Urinary bladder (tissue), 4 donors: ENCODE measurements at places on chromosomes 2 and 18. TPM values are rescaled to one million over a fixed set of nuclear protein-coding genes. Genes with fewer than 3 reads are reported as not detected.

- DNase-seq = no peak
These were observed 43.0 kb upstream of the ITGB6 start for GRCh38 chr2:160242893-160243564.

GRCh38 chr2:218257390-218257981 lies 3.3 kb upstream of the GPBAR1 start:
- no peak for DNase-seq

DNA sequence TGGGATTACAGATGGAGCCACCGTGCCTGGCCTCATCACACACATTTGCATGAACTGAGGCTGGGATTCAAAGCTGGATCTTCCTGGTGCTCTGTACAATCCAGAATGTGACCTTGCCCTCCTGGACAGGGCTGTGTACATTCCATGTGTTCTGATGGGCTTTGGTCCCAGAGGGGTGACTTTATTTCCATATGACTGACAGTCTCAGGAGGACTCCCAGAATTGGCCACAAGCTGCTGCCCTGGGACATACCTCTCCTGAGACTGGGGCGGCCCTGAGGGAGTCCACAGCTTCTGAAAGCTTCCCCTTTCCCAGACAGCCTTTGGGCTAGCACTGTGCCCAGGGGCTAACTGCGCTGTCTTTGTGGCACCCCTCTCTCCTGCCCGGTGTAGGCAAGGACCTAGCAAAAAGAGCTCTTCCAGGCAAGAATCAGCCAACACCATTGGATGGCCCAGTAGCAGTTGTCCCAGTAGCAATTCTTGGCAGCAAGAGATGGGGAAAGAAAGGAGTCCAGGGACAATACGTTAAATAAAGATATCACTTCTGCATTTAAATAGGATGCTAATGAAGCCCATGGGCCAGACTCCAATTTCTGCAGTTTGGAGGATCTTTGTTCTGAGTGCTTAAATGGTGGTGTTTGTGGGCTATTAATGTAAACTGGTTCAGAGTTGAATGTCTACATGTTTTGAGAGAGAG lies 26.4 kb upstream of the ZNF532 start:
- no peak for DNase-seq

- DNase-seq = no peak
These were observed 90.2 kb downstream of the PXDN start for GRCh38 chr2:1653956-1654695.

The ARHGAP28 gene
- total RNA-seq = 84.0 TPM

DNA sequence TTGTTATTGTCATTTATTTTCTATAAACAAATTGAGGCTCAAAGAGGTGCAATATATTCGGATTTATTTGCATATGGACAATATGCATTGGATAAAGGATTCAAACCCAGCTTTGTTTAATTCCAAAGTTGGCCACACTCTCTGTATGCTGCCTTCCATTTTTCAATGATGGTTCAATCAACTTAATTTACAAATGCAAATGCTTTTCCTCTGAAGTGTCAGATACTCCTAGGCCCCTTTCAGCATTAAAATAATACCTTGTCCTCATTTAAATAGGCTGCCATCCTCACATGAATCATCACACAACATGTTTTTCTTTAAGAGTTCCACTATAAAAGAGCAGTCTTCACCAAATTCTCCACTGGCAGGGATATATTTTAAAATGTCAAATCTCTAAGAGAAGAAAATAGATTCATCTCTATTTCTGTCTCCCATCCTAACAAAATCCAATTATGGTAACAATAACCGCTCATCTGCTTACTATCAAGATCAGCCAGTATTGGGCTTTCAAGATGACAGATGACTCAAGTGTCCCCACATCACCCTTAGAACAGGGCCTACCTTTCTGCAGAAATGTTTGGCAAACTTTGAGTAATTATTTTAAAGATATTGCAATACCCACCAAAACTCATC lies 114.8 kb downstream of the SCG2 start:
- DNase-seq = no peak

The CSRNP3 gene
- total RNA-seq = 34.1 TPM

DNA sequence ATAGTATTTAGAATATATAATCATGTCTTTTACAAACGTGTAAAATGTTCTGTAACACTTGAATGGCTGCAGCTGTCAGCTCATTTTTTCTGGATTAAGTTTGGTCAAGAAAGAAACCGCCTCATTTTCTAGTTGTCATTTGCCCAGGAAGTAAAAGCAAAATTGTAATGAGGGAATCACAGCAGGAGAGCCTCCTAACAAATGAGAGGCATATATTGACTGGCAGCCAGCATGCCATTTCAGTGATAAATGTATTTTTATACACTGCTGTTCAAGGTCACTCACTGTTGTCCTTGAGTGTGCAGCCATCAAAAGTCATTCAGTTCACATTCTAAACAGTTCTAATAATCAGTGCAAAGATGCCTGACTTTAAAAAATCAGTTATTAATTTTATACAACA lies 144.3 kb upstream of the BOD1L2 start:
- DNase-seq = no peak

The PRKAG3 gene
- 1.2 TPM for total RNA-seq

DNA sequence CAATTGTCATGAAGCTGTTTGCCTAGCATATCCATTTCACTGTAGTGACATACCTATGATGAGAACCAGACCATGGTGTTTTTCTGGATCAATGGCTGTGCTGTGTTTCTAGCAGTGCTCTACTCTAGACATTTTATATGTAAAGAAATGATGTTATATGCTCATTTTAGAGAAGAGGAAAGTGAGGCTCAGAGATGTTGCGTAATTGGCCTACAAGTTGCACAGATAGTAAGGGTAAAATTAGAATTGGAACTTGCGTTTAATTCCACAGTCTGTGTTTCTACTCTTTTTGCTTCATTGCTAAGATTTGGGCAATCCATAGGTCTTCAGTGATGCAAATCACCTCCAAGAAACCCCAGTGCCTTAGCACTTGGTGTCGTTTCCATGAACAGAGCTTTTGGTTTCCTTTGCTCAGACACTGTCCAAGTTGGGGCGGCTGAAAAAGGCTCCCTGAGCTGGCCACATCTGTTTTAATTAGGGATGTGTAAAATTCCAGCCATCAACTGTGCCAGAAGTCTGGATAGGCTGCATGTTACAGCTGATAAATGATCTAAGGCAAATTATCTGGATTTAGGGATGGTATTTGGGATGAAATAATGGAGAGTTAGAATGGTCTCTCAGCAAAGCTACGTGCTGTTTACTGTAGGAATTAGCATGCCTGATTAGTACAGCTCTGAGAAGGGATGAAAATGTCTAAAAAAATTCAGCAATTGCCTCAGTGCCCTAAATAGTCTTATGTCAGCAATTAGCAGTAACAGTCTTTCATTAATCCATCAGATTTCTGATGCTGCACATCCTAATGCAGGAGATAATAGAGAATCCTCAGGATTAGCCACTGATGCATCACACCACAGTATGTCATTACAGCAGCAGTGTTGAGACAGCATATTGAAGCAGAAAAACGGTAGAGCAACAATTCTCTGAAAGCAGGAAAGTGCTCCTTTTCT lies 65.3 kb downstream of the PTPRM start:
- DNase-seq = no peak

DNA sequence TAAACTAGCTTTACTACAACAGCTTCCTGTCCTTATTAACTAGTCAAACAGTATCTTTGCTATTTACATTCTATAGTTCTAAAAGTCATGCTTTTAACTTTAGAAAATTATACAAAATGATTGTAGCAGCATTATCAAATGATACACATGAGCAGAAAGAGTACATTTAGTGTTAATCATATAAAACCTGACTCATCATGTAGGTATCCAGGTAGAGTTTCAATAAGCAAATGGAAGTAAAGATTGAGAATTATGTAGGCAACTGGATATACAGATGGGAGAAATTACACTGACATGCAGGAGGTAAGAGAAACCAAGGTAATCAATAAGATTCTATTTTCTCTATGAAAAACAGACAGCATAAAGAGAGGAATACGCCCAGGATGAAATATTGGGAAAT lies 33.8 kb downstream of the TRIP12 start:
- no peak for DNase-seq

DNA sequence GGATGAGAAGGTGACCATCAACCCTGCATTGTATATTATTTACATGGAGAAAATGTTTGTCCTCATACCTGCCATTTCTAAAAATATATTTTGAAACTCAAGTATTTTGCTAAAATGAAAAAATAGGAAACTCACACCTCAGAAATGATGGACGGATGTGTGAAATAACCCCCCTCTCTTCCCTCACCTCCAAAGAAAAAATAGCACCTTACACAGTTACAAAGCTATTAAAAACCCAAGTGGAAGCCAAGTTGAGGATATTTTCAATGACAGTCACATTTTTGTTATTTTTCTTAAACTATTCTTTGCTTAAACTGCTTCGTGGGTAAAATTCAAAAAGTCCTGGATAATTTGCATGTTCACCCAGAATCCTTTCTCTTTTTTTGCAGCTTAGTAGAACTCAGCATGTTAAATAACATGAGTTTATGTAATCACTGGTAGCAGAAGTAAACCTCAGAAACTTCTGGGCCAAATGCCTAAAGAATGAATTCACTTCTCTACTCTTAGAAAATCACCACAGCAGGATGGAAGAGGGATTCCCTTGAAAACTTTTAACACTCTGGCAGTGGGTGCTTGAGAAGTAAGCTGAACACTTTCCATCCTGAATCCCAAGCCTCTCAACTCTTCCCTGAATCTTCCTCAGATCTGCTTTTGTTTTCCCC lies 768 bp downstream of the DSC1 start:
- no peak for DNase-seq

DNA sequence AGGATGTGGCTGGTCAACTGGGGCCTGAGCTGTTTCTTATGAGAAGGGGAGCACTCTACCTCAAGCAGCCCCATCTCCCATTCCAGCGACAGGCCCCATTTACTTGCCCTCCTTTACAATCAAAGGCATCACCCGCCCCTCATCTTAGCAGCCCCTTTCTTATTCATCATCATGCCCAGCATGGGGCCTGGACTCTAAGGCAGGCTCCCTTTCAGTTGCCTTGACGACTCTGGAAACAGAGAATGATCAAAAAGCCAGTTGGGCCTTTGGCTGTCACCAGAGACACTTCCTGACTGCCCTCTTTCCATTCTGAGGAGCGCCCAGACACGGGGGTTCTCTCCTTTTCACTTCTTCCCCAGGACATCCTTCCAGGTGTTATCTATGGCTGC lies 11.2 kb downstream of the CELF4 start:
- no peak for DNase-seq

The C1GALT1C1L gene
- 2.2 TPM for total RNA-seq

The CCDC178 gene
- total RNA-seq = 3.1 TPM

The CDK15 gene
- total RNA-seq = 3.7 TPM

DNA sequence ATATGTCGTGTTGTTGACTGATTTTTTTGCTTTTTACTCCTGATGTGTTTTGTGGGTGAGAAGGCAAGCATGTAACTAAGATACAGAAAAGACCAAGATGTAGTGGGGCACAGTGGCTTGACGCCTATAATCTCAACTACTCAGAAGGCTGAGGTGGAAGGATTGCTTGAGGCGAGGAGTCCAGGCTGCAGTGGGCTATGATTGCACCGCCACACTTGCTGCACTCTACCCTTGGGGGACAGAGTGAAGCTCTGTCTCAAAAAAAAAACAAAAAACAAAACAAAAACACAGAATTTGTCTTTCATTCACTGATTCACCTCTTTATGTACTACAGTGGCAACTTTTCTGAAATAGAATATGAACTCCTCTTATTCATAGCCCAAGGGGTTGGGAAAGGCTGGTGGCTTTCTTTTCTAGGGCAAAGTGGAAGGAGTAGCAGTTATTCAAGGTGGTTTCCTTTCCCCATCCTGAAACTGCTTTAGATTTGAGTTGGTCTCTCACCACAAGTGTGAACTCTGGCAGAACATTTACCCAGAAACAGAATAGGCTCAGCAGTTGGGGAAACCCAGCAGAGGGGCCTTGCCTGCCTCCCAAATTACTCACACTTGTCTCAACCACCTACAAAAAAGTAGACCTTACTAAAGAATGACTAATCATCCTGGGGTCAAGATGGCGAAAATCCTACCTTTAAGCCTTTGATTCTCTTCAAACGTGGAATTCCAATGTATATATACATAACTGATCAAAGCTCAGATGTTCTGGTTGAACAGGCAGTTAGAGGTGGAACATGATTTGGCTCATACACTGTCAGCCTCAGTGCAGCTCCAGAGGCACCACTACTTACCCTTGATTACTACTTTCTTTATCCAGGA lies 6.5 kb downstream of the TANK start:
- DNase-seq = no peak

DNA sequence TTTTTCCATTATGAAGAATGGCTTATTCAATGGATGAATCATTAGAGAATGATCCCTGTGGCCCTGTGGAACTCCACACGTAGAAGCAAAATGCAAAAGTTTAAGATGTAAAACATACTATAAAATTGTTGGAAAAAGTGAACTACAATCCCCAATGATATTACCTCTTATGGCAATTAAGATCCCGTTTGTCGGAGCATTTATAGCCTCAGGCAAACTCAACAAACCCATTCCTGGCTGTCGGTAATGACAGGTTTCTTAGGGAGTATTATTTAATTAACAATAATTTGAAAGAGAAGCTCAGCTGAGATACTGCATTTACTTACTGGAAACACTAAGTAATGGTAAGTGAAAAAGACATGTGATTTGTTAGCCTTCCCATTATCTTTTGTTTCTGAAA lies 138.3 kb downstream of the CDH20 start:
- no peak for DNase-seq

The NAT8 gene
- not detected for total RNA-seq

GRCh38 chr2:219281588-219281987 lies 2.4 kb downstream of the DNAJB2 start:
- no peak for DNase-seq

- no peak for DNase-seq
These were observed 48.3 kb upstream of the GULP1 start for GRCh38 chr2:188243381-188243780.

DNA sequence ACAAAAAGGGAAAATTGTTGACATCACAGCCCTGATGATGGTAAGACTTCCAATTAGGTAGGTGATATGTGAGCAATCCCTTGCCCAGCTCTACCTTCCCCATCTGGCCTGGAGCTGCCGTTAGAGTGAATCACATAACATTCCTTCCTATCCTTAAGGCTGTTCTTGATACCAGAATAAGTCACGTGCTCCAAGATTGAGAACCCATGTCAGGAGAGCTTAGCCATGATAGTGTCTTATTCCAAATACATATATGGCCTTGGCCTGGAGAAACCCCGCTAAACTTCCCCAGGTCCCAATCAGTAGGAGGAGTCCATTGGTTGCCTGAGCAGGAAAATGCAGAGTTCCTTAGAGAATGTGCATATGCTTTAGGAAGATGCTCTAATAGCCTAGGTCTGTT lies 70.0 kb upstream of the ACVR2A start:
- DNase-seq = no peak

The SLC9A4 gene
- 2.9 TPM for total RNA-seq

GRCh38 chr18:50636366-50637057 lies 76.6 kb downstream of the MAPK4 start:
- no peak for DNase-seq

GRCh38 chr2:46615555-46615954 lies 136.2 kb downstream of the TMEM247 start:
- DNase-seq = no peak
